ENCODE measurements at places on chromosomes 3 and 15. TPM values are rescaled to one million over a fixed set of nuclear protein-coding genes. Genes with fewer than 3 reads are reported as not detected.

DNA sequence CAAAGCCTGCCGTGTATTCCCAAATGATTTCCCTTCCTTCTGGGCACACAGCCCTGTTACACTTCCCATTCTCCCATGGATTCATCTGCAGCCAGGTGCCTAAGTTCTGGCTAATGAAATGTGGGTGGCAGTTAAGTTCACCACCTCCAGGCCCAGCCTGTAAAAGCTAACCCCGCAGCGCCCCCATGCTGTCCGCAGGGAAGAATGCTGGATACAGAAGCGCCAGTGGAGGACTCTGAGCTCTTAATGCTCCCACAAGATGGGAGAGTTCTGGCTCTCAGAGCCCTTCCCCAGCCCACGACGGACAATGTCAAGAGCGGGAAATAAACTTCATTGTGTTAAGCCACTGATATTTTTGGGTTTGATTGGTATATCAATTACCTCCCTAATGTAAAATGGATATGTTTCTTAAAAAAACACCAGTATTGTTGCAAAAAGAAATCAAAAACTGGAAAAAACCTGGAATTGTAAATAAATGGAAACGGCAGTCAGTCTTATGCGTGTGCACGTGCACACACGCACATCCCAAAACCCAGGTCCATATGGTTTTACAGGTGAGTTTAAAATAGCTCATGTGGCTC, 37.7 kb upstream of the FGD5 start:
- peak; percentile 34 for DNase-seq

DNA sequence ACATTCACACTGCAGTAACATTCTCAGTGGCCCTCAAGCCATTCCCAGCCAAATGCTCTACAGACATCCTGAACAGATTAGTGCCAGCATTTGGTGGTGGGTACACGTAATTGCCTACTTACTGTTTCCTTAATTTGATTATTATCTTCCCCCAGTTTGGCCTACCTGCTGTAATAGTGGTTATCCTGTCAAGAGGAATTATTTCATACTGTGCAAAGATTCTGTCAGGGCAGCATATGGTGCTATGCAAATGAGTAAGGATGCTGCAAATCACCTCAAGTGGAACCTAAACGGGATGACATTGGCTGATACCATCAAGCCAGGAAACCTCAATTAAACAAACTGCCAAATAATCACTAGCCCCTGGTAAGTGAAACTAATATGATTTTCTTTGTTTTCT, 88.7 kb downstream of the SEMA6D start:
- peak; percentile 38 for DNase-seq

DNA sequence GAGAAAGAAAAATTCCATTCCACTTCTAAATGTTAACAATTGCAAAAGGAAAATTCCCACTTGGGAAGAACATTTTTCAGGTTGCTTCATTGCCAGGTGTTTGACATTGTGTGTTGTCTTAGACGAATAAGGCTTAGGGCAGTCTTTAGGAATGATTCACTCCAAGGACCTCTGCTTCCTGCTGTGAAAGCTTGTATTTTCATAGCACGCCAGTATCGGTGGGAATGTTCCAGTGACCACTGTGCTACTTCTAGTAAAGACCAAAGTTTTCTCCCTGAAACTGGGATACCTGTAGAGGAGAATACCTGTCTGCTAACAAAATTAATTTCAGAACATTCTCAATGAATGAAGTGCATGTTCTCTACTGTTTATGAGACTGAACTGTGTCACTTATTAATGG, 64.1 kb downstream of the CDIN1 start:
- DNase-seq = peak; percentile 35

GRCh38 chr3:170551252-170551651, 34.6 kb downstream of the SLC7A14 start:
- no peak for DNase-seq

- DNase-seq = peak; percentile 33
These were observed 67.6 kb downstream of the NOX5 start for GRCh38 chr15:69082021-69082502.

DNA sequence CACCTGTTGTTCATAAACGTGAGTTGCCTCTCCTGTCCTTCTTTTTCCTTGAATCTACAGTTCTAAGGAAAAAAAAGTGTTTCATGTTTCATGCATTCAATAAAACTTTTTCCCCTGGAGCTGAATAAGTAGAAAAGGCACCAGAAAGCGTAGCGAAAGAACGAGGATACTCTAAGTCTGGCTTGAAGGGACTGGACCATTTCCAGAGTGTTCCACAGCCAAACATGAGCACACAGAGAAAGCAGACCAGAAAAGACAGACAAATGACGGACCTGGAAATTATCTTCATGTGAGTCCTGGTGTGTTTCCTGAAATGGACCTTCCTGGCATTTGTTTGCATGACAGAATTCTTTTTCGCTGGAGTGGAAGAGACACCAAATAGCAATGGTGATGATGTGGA, 204.7 kb downstream of the SV2B start:
- DNase-seq = no peak

- DNase-seq = peak; percentile 87
These were observed 141.7 kb downstream of the RPLP1 start for GRCh38 chr15:69593981-69594966.

- no peak for DNase-seq
These were observed 45.6 kb downstream of the WNT5A start for GRCh38 chr3:55441499-55441898.

- no peak for DNase-seq
These were observed 19.3 kb downstream of the CPOX start for GRCh38 chr3:98574132-98574531.

DNA sequence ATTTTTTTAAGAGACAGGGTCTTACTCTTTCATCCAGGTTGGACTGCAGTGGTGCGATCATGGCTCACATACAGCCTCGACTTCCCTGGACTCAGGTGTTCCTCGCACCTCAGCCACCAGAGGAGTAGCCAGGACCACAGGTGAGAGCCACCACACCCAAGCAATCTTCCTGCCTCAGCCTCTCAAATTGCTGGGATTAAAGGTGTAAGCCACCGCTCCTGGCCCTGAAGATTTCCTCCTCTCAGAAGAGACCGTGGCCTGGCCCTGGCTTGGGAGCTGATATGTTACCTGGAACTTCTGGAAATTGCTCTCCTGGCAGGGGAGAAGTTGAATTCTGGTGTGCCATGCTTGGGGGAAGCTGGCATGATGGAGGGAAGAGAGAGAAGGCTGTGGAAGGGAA, 36.2 kb downstream of the PPCDC start:
- DNase-seq = no peak

- peak; percentile 16 for DNase-seq
These were observed 69.5 kb downstream of the C3orf38 start for GRCh38 chr3:88219138-88219792.

GRCh38 chr3:135964160-135964955, 1.2 kb upstream of the PPP2R3A start:
- DNase-seq = no peak

GRCh38 chr3:195856410-195857084, 44.8 kb upstream of the MUC4 start:
- DNase-seq = no peak

DNA sequence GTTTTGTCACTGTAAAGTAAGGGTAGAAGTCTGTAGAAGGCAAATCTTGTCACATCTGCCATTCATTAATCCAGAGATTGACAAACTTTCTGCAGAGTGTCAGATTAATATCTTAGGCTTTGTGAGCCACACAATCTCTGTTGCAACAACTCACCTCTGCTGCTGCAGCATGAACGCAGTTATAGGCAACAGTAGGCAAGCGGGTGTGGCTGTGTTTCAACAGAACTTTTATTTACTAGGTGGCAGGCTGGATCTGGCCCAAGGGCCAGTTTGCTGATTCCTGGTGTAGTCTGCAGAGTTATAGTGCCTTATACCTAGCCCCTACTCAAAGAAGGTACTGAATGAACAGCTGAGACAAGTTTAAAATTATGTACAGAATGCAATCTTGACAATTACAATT, 396.7 kb downstream of the FOXP1 start:
- DNase-seq = no peak

DNA sequence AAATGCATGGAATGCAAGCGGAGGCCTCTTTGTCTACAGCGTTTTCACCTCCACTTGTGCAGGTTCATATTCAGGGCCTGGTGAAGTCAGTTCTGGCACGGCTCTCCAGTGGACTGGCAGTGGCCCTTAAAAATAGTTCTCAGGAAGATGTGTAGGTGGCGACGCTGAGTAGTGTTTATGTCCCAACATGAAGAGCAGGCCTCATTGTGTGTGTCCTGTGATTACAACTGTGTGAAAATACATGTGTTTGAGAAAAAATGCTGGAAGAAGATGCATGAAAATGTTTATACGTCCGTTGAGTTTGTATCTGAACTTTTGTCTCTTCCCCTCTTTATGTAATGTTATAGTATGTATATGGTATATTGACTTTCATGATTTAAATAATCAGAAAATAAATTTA, 7.2 kb downstream of the LIPC start:
- DNase-seq = peak; percentile 66

GRCh38 chr15:45773149-45773548, 138.3 kb downstream of the SQOR start:
- peak; percentile 36 for DNase-seq

GRCh38 chr3:46301122-46301835, 52.6 kb upstream of the CCR2 start:
- DNase-seq = no peak

- no peak for DNase-seq
These were observed 15.2 kb downstream of the RFTN1 start for GRCh38 chr3:16498130-16498890.

DNA sequence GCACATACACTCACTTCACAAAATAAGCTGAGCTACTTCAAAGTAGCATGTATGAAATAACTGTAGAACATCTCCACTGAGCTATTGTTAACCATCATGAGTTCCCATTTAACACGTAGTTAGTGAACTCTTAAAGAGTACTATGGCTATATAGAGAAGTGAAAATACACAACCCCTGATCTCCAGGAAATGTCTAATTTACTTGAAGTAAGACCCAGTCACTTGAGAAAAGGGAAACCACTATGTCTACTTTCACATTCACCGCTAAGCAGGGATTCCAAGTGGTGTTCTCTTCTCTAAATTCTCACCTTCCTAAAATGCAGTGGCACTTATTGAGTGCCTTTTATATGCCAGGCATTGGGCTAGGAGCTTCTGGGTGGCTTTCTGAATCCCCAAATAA, 35.0 kb upstream of the COLQ start:
- DNase-seq = no peak

DNA sequence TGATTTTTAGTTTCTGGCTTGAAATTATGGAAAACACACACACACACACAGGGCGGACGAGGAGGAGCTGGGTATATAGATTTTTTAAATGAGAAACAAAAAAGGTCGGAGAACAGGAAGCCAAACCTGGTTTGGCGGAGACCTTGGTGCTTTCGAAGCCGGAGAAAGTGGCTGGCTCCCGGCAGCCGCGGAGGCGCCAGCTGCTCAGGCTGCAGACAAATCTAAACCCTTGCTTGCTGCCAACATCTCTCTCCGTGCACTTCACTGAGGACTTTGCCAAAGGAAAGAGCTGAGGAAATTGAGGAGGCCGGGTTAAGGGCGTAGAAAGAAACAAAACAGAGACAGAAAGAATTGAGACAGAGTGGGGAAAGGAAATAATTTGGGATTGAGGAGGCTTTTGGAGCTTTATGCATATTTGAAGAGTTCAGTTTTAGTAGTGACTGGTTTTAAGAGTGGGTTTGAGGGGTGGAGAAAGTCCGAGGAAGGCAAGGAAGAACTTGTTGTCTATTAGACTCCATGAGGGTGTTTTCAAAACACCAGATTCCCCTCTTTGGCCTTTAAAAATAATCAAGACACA, 2.2 kb downstream of the ZIC1 start:
- peak; percentile 47 for DNase-seq

- peak; percentile 85 for DNase-seq
These were observed 56.1 kb downstream of the OSTN start for GRCh38 chr3:191255156-191255555.

- peak; percentile 7 for DNase-seq
These were observed 28.5 kb upstream of the APOD start for GRCh38 chr3:195612075-195612800.

DNA sequence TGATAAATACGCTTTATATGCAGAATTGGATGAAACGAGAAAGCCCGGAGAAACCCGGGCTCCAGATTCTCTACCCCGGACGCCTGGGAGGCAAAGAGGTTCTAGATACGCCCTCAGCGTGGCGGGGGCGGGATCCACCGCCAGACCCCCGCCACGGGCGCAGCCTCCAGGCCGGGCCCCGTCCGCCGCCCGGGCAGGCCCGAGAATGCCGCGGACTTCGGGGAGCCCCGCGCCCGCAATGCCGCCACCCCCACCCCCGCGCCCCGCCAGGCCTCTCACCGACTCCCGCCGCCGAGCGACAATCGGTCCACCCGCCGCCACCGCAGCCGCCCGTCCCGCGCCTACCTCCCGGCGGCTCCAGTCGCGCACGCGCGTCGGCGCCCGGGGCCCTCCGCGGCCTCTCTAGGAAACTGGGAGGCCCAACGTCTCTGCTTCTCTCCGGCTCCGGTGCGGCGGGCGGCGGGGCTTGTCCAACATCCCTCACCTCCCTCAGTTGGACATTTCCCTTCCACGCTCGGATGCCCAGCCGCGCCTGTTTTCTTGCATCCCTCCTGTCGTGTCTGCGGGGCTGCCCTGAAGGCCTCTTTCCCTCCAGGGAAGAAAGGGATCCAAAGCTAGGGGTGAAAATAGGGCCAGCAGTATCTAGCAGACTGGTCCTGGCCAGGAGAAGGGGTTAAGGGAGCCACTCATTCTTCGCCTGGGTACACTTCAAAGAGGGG, at the start of gene ZNF445:
ZNF445 (minus strand) TSS at position 359 of the 719 bp plus-strand sequence. CDS start 22,121 bp downstream, outside the sequence.
- DNase-seq = peak; percentile 69

DNA sequence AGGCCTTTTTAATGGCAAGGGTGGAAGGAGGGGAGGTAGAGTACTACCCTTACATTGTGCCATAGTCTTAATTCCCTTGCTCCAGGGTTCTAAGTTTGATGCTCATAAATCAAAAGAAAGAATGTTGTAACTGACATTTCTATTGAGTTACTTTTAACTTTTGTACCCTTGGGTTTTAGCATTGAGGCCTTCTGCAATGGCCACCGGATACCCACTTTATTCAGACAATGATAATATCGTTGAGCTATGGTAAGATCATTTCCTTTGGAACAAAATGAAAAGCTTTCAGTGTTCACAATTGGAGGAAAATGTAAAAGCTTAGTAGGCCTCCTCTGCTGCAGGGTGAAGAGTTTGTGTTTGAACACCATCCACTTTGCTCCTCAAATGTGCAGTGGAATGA, 16.8 kb downstream of the CGNL1 start:
- no peak for DNase-seq

- peak; percentile 11 for DNase-seq
These were observed 353.0 kb downstream of the MAGI1 start for GRCh38 chr3:65685621-65686235.

- no peak for DNase-seq
These were observed 68.2 kb downstream of the AAGAB start for GRCh38 chr15:67186226-67186649.

The ARHGEF3 gene
- total RNA-seq = 9.6 TPM

The CLEC3B gene
- not detected for total RNA-seq

The CPLX3 gene
- total RNA-seq = not detected

The NLGN1 gene
- total RNA-seq = 10.6 TPM

The TGM4 gene
- total RNA-seq = not detected

The TMEM207 gene
- not detected for total RNA-seq

The TGM5 gene
- total RNA-seq = not detected

The ZNF609 gene
- 10.6 TPM for total RNA-seq

The FES gene
- not detected for total RNA-seq

All from M059J (cell line).